ENCODE measurements at places on chromosomes 1 and 21. TPM values are rescaled to one million over a fixed set of nuclear protein-coding genes. Genes with fewer than 3 reads are reported as not detected.

Gene OR2M3
- not detected for total RNA-seq

Gene FAM110D
- 0.63 TPM for total RNA-seq

Gene ZNF683
- total RNA-seq, result not detected

Gene TOR3A
- total RNA-seq, result 45.5 TPM

Gene ZNF593OS
- total RNA-seq, result not detected

Gene SLC25A34
- 0.13 TPM for total RNA-seq

Gene TAF1A
- 7.1 TPM for total RNA-seq

Gene TRIM67
- total RNA-seq, result not detected

Gene DLGAP3
- not detected for total RNA-seq

Gene HOOK1
- not detected for total RNA-seq

Gene DIO1
- not detected for total RNA-seq

Gene YOD1
- total RNA-seq, result 7.8 TPM

Gene AVPR1B
- not detected for total RNA-seq

Gene PLA2G2A
- total RNA-seq, result not detected

Gene SLC30A7
- total RNA-seq, result 75.2 TPM

Gene LRRC3
- total RNA-seq, result 0.38 TPM

Gene L1TD1
- 0.11 TPM for total RNA-seq

Gene TTLL7
- 3.0 TPM for total RNA-seq

Gene ICOSLG
- total RNA-seq, result under 0.01 TPM

Gene PAQR6
- total RNA-seq, result 0.63 TPM

Gene SYCP1
- not detected for total RNA-seq

Gene RNF223
- not detected for total RNA-seq

Gene MASP2
- total RNA-seq, result not detected

Gene CYP4X1
- not detected for total RNA-seq

Gene COL8A2
- total RNA-seq, result 30.5 TPM

Gene ZSCAN20
- total RNA-seq, result 9.5 TPM

Gene SLC2A5
- total RNA-seq, result not detected

Gene DPM3
- 50.7 TPM for total RNA-seq

Gene TEKT2
- total RNA-seq, result not detected

Gene ANKRD35
- total RNA-seq, result 0.65 TPM

Gene S100A11
- 612 TPM for total RNA-seq

Gene NECTIN4
- total RNA-seq, result not detected

Gene PTGS2
- total RNA-seq, result 69.3 TPM

Gene CLCA1
- not detected for total RNA-seq

Gene TPR
- total RNA-seq, result 35.5 TPM

Gene ARHGAP30
- total RNA-seq, result not detected

Gene THEMIS2
- total RNA-seq, result 4.4 TPM

Gene TNFRSF4
- not detected for total RNA-seq

Gene IVL
- 1.1 TPM for total RNA-seq

Gene ZBTB8A
- total RNA-seq, result 5.3 TPM

Gene DENND4B
- 17.5 TPM for total RNA-seq

Gene VWA5B1
- total RNA-seq, result not detected

Gene TMEM125
- total RNA-seq, result not detected

Gene RHEX
- not detected for total RNA-seq

Gene DENND2D
- total RNA-seq, result 5.1 TPM

Gene HFM1
- total RNA-seq, result under 0.01 TPM

Gene ISG20L2
- total RNA-seq, result 10.4 TPM
